GM12878 (cell line): ENCODE measurements at places on chromosomes 6 and 20.

DNA sequence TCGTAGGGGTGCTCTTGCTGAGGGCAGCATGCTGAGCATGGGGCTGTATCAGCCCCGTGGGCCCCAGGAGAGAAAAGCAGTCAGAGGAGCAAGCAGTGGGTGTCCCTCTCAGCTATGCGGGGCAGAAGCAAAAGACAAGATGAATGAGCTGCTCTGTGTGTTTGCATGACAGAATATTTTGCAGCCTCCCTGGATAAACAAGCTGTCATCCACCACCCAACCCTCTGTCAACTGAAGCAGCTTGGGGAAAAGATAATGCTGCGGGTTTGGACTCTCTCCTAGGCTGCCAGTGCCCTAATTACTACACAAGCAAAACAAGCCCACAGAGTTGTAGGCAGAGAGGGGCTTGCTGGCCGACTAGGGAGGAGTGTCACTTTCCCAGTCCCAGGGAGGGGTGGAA, 82.3 kb upstream of the PTPRT start:
- DNase-seq: no peak

GRCh38 chr6:97594844-97595243, 311.8 kb upstream of the MMS22L start:
- no peak for DNase-seq

DNA sequence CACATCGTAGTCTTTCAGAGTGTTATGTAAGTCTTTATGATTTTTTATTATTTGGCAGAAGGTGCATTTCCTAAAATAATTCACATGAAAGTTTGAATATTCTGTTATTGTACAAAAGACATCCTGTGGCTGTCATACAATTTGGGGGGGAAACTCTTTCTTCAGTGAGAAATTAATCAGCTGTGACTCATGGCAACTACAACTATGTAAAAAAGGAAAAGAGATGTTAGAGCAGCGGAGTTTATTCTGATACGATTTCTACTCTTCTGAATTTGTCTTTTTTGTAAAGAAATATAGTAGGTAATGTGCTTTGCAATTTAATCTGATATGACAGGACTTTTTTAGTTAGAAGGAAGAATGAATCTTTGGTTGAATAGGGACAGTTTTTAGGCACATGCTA, 14.2 kb downstream of the COL19A1 start:
- no peak for DNase-seq

DNA sequence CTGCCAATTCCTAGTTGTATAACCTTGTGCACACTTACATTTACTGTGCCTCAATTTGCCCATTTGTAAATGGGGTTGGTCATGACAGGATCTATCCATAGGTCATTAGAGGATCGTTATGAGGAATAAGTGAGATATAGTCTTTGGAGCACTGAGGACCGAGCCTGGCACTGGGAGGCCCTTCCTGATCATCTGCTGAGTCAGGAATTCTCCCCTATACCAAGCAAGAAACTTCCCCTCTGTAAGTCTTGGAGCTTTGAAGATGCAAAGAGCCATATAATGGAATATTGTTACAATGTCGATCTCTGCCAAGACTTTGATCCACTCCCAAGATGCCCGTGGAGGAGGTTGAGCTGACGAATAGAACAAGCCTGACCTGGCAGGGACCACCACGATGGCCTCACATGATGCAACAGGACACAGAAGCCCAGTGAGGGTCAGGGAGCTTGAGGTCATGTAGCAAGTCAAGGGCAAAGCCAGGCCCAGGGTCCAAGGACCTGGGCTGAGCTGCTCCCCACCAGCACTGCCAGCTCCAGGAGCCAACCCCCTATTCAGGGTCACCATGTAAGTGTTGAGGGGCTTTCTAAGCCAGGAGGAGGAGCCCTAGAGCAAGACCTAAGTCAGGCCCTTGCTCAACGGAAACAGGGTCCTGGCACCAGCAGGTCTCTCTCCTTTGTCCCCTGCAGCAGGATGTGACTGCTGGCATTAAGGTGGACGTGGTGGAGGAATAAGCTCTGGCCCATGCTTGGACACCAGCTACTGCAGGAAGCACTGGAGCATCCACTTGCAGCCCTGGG, 16.7 kb downstream of the PDRG1 start:
- DNase-seq: no peak

DNA sequence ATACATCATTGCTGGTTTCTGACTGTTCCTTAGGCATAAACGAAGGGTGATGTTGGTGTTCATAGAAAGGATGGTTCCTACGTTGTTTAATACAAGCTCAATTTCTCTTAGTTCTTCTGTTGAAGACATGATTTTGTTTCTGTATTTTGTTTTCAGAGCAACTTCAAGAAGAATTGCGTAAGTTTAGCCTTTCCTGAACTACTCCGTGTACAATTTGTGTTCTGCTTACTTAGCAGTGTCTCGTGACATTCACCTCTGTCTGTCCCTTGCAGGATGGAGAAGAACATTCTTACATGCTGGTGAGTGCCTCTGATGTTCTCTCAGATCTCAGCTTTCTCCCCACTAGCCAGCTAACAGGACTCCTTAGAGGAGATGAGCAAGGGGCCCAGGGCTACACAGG, 7.6 kb downstream of the BTN2A2 start:
- no peak for DNase-seq

GRCh38 chr20:45405571-45406259, 2.4 kb upstream of the DBNDD2 start:
- no peak for DNase-seq

DNA sequence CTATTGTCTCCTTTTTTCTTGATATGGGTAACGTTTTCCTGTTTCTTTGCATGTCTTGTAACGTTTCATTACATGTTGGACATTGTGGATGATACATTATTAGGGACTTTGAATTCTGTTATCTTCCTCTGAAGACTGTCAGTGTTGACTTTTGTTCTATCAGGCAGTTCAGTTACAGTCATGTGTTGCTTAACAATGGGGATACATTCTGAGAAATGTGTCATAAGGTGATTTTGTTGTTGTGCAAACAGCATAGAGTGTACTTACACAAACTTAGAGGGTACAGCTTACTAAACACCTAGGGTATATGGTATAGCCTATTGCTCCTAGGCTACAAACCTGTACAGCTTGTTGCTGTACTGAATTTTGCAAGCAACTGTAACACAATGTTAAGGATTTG, 64.7 kb downstream of the AK9 start:
- DNase-seq: no peak

GRCh38 chr6:138653435-138653834, 120.1 kb upstream of the CCDC28A start:
- DNase-seq: no peak

- no peak for DNase-seq
These were observed 20.5 kb upstream of the SUPT3H start for GRCh38 chr6:45398075-45398813.
